ENCODE measurements at places on chromosomes 3 and 15.
A peak's percentile ranks its signal among the peaks of the same experiment; 100 is the strongest.

DNA sequence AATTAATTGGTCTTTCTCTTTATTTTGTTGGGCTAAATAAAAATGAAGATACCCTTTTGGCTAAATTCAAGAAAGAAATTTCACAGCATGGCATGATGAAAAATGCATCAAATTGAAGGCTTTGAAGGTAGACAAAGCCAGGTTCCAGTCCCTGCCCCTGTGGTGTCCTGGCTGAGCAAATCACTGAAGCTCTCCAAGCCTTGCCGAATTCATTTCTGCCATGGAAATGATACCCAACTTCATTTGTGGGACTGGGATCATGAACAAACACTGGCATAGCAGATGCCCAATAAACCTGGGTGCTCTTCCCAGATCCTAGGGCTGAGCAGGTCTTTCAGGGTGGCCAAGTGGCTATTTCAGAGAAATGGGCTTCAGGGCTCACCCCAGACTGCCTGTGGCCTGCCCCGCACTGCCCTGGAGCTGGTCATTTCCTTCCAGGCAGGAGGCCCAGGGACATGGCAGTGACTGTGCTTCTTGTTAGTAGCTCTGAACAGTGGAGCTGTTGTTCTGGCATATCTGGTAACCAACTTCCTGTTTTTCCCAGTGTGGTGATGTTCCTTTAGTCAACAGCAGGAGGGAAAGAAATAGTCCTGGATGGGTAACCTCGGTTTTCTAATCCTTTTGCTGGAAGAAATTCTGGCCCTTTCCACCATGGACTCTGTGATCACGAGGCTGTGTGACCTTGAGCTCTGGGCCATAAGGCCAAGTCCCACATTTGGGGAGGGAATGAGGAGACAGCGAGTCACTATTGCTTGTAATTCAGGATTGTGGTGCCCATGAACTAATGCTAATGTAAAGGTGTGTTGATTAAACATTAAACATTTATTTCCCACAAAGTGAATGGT is 47.6 kb downstream of the CTDSPL start:
- DNase-seq, result no peak

DNA sequence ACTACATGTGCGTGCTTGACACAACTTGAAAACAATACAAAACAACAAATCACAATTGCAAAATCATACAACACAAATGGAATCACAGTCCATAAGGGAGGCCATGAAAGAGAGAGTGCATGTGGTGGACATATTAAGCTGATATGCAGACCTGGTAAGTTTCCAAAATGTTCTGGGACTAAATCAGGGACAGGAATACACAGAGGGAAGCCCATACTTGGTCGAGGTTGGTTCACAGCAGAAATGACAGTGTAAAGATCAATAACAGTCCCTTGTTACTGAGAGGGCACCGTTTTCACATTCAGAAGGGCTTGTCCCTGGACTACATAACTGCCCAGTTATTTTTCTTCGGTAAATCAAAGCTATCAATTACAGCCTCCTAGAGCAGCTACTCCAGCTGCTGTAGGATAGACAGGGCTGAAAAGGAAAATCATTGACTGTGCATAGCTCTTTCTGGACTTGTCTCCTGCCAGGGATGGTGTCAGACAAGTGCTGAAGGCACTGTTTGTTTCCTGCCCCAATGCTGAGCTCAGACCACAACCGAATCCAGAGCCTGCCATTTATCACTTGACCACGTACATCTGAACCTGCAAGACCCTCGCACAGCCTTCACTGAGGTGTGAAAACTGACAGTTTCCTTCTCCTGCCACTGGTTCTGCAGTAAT is 79.5 kb upstream of the KCNMB2 start:
- DNase-seq, result no peak

GRCh38 chr15:27702581-27702980 is 396.5 kb downstream of the OCA2 start:
- no peak for DNase-seq

DNA sequence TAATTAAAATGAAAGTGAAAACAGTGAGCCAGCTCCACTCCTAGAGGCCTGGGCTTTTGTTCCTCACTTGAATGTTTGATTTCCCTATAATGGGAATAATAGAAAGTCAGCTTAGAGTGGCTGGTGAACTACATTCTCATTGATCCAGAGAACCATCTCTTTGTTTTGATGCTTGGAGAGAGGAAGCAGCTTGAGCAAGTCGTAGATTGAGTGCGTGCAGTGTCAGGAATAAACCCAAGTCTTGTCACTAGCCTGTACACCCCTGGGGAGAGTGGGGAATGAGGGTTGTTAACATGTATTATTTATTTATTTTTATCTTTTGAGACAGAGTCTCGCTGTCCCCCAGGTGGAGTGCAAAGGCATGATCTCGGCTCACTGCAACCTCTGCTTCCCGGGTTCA is 885 bp upstream of the LSG1 start:
- DNase-seq, result no peak

- DNase-seq, result no peak
Observed at GRCh38 chr3:145457825-145458552, 703.0 kb downstream of the PLOD2 start.

GRCh38 chr15:61216519-61216918 is 12.6 kb downstream of the RORA start:
- no peak for DNase-seq

DNA sequence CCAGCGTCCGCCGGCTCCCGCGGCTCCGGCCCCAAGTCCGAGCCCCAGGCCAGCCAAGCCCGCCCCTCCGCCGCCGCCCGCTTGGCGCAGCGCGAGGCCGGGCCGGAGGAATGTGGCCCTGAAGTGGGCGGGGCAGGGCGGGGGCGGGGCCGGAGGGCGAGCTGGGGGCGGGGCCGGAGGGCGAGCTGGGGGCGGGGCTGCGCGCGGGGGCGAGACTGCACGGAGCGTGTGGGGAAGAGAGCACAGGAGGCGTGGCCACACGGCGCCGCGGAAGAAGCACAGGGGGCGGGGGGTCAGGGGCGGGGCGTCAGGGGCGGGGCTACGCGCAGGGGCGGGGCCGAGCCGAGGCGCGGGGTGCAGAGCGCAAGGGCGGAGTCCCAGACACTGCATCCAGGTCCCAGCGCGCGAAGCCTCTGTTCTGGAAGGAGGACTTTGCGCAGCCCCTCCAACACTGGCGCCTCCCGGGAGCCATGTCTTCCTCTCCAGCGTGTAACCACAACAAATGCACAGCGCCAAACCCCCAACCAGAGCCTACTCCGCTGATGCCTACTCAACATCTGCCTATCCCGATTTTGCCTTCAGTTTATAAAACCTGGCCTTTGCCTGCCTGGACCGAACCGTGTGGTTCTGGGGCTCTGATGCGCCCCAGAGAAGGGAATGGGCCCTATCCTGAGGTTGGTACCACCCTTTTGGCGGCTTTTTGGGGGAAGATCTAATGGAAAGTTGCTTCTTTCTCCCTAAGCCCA is 105.5 kb downstream of the IQSEC1 start:
- DNase-seq, result peak; percentile 95

DNA sequence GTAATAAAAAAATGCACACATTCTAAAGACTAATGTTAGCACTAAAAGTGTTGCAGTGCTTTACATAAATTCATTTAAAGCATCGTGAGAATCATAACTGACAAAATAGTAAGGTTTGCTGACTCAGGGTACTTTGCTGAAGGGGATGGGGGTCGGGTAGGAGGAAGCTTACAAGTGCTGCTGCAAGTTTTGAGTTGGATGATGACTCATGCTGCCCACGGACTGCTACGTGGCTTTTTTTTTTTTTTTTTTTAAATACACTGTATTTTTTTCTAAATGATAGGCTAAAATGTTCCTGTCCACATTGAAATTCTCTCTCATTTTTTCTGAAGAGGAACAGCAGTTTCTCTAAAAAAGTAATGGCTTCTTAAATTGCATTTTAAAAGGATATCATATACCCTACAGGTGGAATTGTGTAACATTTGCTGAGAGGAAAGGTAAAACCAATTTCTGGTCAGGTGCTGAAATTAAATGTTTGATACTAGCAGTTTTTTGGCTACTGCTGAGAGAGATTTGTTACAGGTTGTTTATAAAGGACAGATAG is 2.2 kb downstream of the MAPK6 start:
- peak; percentile 50 for DNase-seq
